ENCODE measurements at places on chromosomes 3 and 15.

DNA sequence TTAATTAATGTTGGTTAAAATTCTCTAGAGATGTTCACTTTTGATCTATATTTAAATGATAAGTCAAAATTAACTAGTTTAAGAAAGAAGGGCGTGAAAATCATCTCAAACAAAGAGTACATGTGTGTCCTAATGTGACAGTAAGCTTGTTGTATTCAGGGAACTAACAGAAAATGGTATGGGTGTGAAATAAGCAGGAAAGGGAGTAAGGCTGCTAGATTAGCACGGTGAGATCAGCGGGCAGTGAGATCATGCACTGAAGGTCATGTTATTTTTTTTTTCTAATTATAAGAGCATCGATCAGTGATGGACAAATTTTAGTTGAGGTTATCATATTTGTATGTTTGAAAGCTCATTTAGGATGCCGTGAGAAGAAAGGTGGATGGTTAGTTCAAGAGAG, 430.8 kb downstream of the DIPK2A start:
- DNase-seq: no peak

DNA sequence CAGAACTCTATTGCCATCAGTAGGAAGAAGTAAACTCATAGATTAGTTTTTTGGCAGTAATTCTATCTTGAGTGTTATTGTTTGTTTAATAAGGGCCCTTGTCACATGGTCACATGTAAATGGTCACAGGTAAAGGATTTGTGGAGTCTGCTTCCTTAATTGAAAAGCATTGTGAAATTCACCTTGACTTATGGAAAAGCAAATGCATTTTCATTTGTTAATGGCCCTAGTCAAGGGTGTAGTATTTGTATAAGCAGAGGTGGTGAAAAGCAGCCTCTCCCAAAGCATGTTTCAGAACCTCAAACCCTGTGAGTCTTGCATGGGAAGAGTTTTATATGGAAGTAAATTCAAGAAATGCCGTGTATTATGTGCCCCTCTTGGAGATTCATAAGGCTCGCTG, 197.5 kb upstream of the NR2E3 start:
- DNase-seq: no peak

DNA sequence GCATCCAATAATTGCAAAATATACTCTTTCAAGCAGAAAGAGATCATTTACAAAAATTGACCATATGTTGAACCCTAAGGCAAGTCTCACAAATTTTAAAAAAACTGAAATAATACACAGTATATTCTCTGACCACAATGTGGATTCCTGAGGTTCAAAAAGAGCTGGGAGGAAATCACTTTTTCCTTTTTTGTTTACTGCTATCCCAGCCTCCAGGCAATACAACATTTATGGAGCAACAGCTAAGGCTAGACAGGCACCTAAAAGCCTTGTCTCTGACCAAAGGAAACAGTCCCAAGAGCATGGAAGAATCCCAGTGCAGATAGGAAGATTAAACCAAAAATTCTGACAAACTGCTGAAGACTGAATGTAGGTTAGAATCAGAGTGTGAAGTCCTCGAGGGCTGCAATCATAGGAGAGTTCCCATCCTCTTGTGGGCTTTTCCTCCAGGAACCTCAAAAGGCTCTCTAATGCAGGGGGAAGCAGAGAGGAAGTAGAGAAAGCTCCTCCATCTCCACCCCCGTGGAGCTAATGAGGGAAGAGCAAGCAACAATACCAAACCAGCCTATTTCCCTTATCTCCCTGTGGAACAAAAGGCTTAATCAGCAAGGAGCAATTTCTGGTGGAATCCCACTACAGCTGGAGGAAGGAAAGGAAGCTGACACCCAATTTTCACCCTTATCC, 57.0 kb downstream of the TMCC1 start:
- no peak for DNase-seq

DNA sequence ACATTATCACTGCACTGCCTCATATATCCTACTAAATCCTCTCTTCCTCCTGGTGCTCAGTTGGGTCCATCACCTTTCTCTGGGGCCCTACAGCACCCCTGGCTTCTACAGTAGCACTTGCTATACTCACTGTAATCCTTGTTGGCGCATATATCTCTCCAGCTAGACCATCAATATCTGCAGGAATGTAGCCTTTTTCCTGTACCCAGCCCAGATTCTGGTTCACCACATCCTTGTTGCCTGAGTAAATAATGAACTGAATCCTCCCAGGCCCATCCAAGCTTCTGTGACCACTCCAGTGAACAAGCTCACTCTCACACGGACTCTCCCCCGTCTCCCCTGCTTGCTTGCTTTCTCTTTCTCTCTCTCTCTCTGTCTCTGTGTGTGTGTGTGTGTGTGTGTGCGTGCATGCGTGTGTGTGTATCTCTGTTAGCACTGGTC, 62.5 kb upstream of the LIPC start:
- DNase-seq: no peak
